G401 (cell line): ENCODE measurements at places on chromosomes 7 and 10.

- DNase-seq, result no peak
Observed at GRCh38 chr10:116699471-116700150, 42.8 kb downstream of the HSPA12A start.

DNA sequence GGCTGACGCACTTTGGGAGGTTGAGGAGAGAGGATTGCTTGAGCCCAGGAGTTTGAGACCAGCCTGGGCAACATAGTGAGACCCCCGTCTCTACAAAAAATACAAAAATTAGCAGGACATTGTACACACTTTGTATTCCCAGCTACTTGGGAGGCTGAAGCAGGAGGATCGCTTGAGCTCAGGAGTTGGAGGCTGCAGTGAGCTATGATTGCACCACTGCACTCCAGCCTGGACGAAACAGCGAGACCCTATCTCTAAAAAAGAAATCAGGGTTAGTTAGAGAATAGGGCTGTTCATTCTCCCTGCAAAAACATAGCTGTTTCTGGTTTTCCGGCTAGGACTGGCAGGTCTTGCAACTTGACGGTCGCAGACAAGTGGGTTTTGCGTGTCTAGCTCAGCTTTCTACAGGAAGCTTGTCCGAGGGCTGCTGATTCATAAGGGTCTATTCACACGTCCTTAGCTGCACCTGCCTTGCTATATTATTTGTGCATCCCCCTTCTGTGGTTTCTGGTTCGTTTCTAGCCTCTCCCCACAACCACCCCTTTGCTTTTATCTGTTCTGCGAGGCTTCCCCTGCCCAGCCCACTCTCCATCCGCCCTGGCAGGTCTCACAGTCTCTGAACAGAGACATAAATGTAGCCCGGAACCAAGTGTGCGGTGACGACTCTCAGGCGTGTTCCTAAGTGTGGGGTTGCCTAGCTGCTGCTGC is 10.7 kb downstream of the AMZ1 start:
- DNase-seq, result no peak

GRCh38 chr7:77549106-77549870 is 12.2 kb downstream of the PTPN12 start:
- DNase-seq, result no peak

DNA sequence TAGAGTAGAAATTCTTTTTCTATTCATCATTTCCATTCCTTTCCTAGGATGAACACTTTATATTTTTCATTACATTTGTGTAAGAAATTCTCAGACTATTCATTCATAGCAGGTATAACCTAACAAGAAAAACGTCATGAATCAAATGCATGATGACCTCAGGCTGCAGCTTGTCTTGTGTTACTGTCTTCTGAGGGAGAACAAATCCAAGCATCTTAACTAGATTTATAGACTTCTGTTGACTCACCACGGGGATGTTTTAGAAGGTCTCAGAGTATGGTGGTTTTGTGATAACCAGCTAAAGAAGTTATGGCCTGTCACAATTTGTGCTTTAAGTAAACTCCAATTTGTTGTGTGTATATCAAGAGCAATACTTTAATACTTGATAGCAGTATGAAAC is 102.7 kb downstream of the ANKRD7 start:
- no peak for DNase-seq

GRCh38 chr10:62655337-62655994 is 149.1 kb upstream of the ADO start:
- DNase-seq, result no peak

DNA sequence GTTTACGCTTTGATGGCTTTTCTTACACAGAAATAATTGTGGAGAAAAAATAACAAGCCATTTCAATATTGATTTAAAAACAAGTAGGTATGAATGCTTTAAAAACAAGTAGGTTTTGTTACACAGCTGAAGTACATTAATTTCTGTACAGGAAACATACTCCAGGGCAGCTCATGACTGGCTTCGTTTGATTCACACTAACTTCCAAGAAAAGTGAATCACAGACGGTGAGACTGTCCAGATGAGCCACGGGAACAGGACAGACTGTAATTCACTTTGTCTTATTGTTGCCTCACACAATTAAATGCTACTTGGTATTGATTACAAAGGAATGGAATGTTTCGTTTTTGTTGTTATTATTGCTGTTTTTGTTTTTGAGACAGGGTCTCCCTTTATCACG is 26.6 kb upstream of the SNX10 start:
- DNase-seq, result no peak
